ENCODE measurements at places on chromosomes 11 and 22.
A peak's percentile ranks its signal among the peaks of the same experiment; 100 is the strongest.

- no peak for DNase-seq
These were observed 444.5 kb downstream of the NELL1 start for GRCh38 chr11:21113876-21114275.

GRCh38 chr11:112343368-112344039, 82.8 kb upstream of the PLET1 start:
- no peak for DNase-seq

DNA sequence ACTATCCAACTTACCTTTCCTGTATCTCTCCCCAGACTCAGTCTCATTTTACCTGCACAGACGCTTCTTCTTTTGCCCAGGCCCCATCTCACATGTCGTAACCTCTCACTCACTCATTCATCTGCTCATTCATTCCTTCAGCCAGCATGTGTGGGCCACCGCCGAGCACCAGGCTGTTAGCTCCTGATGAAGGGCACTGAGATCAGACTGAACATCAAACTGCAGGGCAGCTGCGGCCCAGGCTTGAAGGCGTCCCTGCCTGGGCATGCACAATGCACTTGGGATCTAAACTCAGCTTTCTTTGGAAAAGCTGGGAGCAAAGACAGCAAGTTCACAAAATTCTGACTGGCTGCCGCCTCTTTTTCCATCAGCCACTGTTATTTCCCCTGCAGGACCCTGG, 1456.3 kb downstream of the BRD1 start:
- no peak for DNase-seq

GRCh38 chr22:44927463-44928135, 82.2 kb downstream of the PHF21B start:
- DNase-seq = no peak

DNA sequence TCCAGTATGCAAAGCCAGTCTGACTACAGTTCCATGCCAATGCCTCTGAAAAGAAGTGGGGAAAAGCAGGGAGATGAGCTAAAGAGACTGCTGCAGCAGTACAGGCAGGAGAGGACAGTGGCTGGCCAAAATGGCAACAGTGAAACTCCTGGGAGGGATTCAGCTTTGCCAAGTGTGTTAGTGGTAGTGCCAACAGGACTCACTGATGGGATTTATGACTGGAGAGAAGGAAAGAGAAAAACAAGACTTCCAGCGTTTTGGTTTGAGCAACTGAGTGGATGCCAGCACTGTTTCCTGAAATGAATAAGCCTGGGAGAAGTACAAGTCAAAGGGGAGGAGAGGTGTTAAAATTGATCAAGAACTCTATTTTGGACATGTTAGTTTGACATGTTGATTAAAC, 80.9 kb downstream of the PLEKHA7 start:
- no peak for DNase-seq

- DNase-seq = no peak
These were observed 170.7 kb upstream of the B3GAT1 start for GRCh38 chr11:134582770-134583095.

GRCh38 chr11:49952091-49952490, at the start of gene OR4C13:
Gene OR4C13 (plus strand): TSS chr11:49952391. CDS start chr11:49952423, 32 bp downstream.
- DNase-seq = no peak

GRCh38 chr11:733072-733471, 14.2 kb upstream of the TALDO1 start:
- no peak for DNase-seq

- no peak for DNase-seq
These were observed 16.6 kb downstream of the CRELD2 start for GRCh38 chr22:49934891-49935557.

DNA sequence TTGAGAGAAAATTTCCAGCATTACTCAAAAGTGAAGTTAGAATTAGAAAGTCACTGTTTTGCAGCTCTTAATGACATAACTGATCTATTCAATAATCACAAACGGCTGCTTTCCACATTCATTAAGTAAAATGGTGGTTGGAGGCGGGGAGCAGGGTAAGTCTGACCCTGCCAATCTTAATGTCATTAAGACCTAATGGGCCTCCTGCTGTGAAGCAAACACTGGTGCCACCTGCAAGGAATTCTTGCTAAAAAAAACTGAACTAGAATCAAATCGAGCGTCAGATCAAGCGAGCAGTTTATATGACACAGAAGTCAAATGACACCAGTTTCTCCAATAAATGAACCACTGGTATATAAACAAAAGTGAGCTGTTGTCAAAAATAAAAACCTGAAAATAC, 351.5 kb downstream of the BRD1 start:
- DNase-seq = no peak

- no peak for DNase-seq
These were observed 377.7 kb downstream of the TENM4 start for GRCh38 chr11:79062814-79063762.

- no peak for DNase-seq
These were observed 17.9 kb downstream of the POLR3H start for GRCh38 chr22:41526226-41526829.

- DNase-seq = no peak
These were observed 22.7 kb upstream of the ACER3 start for GRCh38 chr11:76837696-76838677.

DNA sequence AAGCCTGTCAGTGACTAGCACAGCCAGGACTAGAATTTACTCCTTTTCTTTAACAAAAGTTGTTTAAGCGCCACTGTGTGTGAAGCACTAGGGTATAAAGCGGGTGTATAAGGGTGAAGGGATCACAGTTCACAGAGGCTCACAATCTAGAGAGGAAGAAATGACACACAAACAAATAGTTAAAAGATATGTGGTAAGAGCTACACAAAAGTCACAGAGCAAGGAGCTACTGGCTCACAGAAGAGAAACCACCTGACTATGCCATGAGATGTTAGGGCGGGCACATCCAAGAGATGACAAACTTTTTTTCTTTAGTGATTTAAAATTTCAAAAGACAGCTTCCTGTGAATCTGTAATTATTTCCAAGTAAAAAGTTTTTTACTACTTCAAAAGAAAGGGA, 55.6 kb downstream of the PHF21A start:
- DNase-seq = no peak

- DNase-seq = no peak
These were observed 26.9 kb downstream of the TRMU start for GRCh38 chr22:46362203-46362933.

GRCh38 chr11:980438-981357, 55.0 kb downstream of the AP2A2 start:
- DNase-seq = no peak

DNA sequence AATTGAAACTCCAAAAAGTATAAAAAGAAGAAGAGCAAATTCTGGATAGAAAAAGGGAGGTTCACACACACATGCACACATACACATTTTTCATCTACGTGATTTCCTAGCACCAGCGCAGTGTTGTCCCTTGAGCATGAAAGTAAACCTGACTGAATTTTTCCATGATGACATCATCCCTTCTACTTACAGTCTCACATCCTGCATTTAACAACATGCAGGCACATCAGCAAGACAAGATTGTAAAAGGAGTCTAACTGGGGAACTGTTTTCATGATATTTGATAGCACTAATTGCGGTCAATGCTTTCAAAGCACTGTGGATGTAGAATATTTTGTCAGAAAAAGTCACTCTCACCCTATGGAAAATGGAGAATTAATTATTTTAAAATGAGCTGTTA, 36.6 kb downstream of the GAS2 start:
- no peak for DNase-seq

GRCh38 chr22:38751422-38752346, 4.1 kb downstream of the SUN2 start:
- peak; percentile 41 for DNase-seq

- DNase-seq = no peak
These were observed 36.4 kb downstream of the PIK3C2A start for GRCh38 chr11:17171343-17171742.

DNA sequence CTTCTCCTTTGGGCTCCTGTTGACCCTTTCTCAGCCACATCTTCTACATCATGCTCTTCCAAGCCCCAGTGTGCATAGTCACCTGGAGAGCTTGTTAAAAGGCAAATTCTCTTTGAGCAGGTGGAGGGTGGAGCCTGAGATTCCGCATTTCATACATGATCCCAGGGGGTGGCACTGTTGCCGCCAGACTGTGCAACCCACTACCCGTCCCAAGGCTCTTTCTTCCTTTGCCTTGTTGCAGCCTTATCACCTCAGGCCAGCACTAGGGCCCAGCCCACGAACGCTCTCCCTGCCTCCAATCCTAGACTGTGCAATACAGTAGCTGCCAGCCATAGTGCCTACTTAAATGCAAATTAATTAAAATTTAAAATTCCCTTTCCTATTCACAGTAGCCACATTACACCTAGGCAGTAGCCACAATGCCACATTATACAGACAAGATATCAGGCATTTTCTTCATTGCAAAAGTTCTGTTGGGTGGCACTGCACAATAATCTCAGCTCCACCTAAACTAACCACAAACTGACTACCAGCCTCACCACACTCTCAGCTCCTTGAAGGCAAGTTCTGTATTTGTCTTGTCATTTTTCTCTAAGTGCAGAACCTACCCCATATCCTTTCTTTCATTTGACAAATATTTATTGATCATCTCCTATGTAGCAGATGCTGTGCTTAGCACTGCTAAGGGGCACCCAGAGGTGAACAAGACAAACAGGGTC, 4.6 kb upstream of the KCNJ5 start:
- DNase-seq = no peak

DNA sequence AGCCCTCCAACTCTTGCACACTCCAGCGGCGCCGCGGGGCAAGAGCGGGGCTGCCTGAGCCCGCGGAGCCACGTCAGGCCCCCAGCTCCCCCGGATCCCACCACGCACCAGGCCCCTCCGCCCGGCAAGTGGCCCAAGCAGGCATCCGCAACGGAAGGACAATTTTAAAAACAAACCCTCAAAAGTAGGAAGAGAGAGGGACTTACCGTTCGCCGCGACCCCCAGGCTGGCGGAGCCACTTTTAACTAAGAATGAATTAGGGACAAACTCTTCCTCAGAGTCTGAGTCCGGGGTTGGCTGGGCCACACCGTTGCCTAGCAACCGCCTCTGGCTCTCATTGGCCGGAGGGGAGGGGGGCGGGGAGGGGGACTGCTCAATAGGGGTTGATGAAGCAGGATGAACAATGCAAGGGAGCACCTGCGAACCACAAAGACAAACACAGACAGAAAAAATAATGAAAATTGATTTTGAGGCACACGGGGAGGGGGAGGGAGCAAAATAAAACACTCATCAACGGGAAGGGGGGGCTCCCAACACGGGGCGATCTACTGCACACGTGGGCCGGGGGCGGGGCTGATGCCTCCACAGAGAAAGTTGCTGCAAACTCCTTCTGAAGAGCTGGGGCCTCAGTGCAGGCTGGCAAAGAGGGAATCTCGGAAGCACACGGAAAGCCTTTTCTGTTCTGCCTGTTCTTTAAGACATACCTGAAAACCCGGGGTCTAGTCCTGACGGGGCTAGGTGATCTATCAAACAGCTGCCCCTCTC, 387.5 kb upstream of the NARS2 start:
- DNase-seq = no peak

- no peak for DNase-seq
These were observed 537.9 kb downstream of the NTM start for GRCh38 chr11:131908316-131908715.

GRCh38 chr11:111435046-111435698, 56.1 kb upstream of the POU2AF1 start:
- no peak for DNase-seq

- DNase-seq = no peak
These were observed 712 bp upstream of the SLC2A11 start for GRCh38 chr22:23856721-23857605.

GRCh38 chr11:7574491-7575130, 60.8 kb downstream of the PPFIBP2 start:
- no peak for DNase-seq

GRCh38 chr11:69014084-69014851, 1.2 kb upstream of the MRGPRF start:
- DNase-seq = no peak

GRCh38 chr11:34899633-34900016, 16.6 kb downstream of the APIP start:
- DNase-seq = no peak

DNA sequence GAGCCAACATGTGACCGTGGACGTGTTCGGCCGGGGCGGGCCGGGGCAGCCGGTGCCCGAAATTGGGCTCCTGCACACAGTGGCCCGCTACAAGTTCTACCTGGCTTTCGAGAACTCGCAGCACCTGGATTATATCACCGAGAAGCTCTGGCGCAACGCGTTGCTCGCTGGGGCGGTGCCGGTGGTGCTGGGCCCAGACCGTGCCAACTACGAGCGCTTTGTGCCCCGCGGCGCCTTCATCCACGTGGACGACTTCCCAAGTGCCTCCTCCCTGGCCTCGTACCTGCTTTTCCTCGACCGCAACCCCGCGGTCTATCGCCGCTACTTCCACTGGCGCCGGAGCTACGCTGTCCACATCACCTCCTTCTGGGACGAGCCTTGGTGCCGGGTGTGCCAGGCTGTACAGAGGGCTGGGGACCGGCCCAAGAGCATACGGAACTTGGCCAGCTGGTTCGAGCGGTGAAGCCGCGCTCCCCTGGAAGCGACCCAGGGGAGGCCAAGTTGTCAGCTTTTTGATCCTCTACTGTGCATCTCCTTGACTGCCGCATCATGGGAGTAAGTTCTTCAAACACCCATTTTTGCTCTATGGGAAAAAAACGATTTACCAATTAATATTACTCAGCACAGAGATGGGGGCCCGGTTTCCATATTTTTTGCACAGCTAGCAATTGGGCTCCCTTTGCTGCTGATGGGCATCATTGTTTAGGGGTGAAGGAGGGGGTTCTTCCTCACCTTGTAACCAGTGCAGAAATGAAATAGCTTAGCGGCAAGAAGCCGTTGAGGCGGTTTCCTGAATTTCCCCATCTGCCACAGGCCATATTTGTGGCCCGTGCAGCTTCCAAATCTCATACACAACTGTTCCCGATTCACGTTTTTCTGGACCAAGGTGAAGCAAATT, 1.8 kb downstream of the FUT4 start:
- no peak for DNase-seq

GRCh38 chr11:8043756-8044155, 37.3 kb upstream of the TUB start:
- DNase-seq = no peak

DNA sequence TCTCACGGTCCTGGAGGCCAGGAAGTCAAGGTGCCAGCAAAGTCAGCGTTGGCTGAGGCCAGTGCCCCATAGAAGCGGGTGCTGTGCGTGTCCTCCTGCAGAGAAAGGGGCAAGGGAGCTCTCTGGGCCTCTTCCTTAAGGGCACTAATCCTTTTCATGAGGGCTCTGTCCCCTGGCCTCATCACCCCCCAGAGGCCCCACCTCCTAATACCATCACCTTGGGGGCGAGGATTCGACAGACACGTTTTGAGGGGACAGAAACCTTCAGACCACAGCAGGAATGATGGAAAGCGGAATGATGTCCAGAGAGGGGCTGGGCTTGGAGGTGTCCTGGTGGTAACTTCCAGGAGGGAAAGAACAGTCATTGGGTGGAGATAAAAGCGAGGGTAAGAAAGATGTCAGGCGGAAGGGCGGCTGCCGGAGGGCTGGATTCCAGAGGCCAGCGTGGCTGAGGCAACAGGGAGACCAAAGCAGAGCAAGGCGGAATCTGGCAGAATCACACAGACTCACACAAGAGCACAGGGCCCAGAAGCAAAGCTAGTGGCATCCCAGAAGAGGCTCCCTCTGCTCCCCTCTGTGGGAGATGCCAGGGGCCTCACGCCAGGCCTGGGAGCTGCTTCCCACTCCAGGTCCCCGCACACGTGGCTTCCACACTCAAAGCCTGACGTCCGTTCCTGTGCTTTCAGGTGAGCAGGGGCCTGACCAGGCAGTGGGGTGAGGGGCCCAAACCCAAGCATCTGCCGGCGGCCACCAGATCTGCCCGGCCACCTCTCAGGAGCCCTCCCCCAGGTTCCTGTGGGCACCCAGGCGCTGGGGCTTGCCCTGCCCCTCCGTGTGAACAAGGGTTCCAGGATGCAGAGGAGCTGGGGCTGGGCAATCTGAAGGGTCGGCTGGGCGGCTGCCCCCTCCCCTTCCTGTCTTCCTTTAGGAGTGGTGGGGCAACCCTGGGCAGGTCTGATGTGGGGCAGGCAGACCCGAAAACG, 784.5 kb downstream of the BRD1 start:
- DNase-seq = no peak

Data from esophagus squamous epithelium (tissue), 5 donors.